ENCODE measurements at places on chromosomes 3 and 15. TPM values are rescaled to one million over a fixed set of nuclear protein-coding genes. Genes with fewer than 3 reads are reported as not detected.

INSYN1 gene
- polyA plus RNA-seq: 0.29 TPM

GRCh38 chr3:135393159-135393558 lies 572.4 kb upstream of the PPP2R3A start:
- DNase-seq: no peak

GJD2 gene
- polyA plus RNA-seq: not detected

PLSCR4 gene
- polyA plus RNA-seq: 8.5 TPM

GRCh38 chr3:47065681-47066080 lies 86.2 kb downstream of the NBEAL2 start:
- DNase-seq: no peak

GRCh38 chr15:71125831-71126450 lies 10.7 kb downstream of the THSD4 start:
- no peak for DNase-seq

- DNase-seq: peak; percentile 62
These were observed 109.8 kb downstream of the PPP2R3A start for GRCh38 chr3:136075218-136075808.

STRIT1 gene
- polyA plus RNA-seq: not detected

GRCh38 chr3:126486360-126486847 lies 10.7 kb upstream of the ZXDC start:
- no peak for DNase-seq

FAM174B gene
- polyA plus RNA-seq: 2.1 TPM

- DNase-seq: no peak
These were observed 24.7 kb upstream of the DUSP7 start for GRCh38 chr3:52080830-52081719.

GRCh38 chr15:37733628-37734027 lies 200.8 kb upstream of the TMCO5A start:
- no peak for DNase-seq

- DNase-seq: no peak
These were observed 383.5 kb upstream of the WNT5A start for GRCh38 chr3:55870594-55870993.

DNA sequence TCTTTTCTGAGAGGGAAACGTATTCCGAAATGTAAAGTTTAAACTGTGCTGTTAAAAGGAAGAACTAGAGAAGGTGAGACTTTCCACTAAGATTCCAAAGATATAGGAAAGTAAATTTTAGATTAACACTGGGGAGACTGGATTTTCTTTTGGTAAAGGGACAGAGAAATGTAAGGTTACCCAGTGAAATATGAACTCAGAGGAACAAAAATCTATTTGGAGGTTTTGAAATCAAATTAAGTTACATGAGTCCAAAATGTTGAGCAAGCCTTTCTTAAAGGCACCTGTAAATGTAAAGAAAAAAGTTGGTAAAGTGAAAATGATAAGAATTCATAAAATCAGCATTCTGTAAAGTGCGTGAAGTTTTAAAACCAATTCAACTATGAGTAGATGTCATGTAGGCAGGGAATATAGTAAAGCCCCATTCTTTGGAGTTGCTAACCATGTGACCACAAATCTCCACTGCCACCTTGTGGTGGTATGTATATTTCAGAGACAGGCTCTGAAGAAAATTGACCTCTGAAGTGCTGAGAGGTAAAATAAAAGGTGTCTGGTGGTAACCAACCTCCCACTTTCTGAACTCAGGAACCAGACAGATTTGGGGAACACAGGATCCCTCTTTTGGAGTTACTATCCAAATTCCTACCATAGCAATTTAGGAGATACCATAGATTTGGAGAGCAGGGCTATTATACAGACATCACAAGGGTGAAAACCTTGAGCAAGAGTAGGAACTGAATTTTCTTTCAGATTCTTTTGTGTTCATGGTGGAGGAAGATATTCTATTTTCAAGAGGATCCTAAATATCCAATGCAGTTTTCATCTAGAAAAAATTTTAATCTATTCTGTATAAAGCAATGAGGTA lies 215.3 kb downstream of the ROBO2 start:
- peak; percentile 37 for DNase-seq

- peak; percentile 16 for DNase-seq
These were observed 66.2 kb downstream of the ETV5 start for GRCh38 chr3:186042521-186043202.

DNA sequence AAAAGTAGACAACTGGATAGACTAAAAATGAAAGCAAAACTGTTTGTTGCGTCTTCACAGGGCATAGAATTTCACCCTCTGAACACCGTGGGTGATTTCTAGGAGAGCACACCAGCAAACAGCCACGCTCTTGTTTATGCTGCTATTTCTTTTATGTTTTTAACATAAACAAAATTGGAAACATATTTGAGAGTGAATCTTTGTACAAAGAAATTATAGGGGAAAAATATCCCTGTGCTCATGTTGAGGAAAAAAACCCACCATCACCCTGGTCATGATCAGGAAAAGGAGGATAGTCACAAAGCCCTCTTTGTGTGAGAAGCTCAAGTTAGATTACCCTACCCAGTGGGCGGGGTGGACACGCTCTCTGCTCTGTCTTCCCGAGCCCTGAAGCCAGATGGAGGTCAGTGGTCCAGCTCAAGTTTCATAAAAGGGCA lies 313.3 kb downstream of the SATB1 start:
- DNase-seq: no peak

DLG1 gene
- 50.0 TPM for polyA plus RNA-seq

- no peak for DNase-seq
These were observed 76.8 kb upstream of the GATA2 start for GRCh38 chr3:128569756-128570155.

DNA sequence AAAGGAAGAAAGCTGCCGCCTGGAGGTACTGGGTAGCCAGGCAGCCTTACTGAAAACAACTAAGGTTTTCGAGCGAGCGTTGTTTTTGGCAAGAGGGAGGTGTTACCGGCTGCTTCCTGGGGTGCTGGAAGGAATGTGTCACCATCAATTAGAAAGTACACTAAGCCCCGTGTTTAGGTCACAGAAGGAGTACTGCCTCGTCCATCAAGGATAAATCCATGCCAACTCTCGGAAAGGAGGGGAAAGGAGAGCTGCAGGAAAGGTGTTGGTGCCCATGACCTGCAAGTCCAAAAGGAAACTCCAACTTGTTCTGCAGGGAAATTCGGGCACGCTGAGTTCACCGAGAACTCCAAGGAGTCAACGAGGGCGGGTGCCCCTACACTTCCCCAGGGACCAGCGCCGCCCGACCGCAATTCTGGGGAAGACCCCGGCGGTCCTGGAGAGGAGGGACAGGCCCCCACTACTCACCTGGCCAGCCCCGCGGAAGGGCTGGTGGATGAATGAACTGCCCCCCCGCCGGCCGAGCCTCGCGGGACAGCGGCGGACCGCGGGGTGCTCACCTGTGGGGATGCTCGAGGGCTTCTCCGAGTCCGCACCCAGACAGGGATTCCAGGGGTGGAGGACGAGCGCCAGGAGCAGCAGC lies 542 bp downstream of the PLOD2 start:
- no peak for DNase-seq

ABHD17C gene
- polyA plus RNA-seq: 30.8 TPM

CD80 gene
- not detected for polyA plus RNA-seq

VILL gene
- 5.3 TPM for polyA plus RNA-seq

RLBP1 gene
- not detected for polyA plus RNA-seq

DNA sequence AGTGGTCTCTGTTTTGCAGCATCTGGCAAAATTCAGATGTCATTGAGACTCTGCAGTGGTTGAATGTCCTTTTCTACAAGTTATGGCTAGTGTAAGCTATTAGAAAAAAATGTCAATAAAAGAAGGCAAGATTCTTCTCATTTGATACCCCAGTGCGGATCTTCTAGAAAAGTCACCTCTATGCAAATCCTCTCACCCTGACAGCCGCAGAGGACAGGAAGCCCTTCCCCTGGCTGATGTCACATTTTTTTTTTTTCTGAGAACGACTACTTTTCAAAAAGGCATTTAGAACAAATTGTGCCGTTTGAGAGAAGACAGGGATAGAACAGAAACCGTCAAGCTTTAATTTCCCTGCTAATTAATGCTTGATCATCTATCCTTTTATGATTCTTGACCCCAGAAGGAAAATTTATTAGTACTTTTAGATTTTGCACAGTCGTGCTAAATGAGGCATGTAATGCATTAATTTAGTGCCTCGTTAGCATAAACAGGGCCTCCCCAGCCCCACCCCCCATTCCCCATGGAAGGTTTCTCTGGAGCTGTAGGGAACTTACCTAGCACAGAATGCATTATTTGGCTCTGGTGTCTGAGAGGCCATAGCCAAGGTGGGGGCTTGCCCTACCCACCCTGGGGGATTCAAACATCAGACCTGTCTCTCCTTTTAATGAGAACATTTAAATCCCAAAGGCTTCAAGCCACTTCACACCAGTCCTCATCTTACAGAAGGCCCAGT lies 183.8 kb downstream of the OPA1 start:
- DNase-seq: no peak

- DNase-seq: no peak
These were observed 1.5 kb upstream of the AMIGO3 start for GRCh38 chr3:49720855-49721595.

DNA sequence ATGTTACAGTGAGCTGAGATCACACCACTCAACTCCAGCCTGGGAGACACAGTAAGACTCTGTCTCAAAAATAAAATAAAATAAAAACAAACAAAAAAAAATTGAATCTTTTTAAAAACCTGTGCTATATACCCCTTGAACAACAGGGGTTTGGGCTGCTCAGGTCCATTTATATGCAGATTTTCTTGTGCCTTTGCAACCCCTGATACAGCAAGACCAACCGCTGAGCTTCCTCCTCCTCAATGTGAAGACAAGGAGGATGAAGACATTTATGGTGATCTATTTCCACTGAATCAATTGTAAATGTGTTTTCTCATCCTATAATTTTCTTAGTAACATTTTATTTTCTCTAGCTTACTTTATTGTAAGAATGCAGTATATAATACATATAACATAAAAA lies 831.0 kb upstream of the ARPP21 start:
- no peak for DNase-seq

GRCh38 chr15:29942548-29942947 lies 120.3 kb upstream of the TJP1 start:
- DNase-seq: no peak

DNA sequence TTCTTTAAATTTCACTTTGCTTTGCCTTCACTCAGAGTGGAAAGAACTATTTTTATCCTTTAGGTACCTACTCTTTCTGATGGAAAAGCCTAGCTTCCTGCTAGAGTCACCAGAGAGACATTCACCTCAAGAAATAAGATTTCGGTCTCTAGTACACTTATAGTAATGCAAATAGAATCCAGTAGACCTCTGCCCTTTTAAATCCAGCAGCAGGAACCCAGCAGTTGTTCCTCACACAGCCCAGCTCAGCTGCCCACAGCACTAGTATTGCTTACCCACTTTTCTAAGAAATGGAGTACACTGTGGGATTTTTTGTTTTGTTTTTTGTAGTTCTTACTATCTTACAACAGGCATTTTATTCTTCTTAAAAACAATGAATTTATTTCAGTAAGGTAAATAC lies 497.0 kb upstream of the CCDC54 start:
- no peak for DNase-seq

GRCh38 chr3:125141596-125142419 lies 70.7 kb downstream of the SLC12A8 start:
- no peak for DNase-seq

DNA sequence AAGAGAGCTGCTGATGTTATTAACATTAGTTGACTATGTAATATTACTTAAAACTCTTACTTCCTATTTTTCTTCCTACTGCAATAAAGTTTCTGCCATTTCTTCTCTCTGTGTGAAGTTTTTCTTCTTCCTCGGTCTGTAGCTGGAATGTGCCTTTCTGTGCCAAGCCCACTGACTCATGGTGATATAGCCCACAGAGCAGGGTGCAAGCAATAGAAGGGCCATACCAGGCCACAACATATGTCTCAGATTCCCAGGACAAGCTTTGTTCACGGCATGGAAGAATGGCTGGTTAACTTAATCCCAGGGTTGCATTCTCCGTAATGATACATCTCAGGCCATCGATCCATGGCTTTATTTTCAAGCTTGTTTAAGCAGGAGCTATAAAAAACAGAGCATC lies 815.3 kb downstream of the TUSC7 start:
- DNase-seq: peak; percentile 26

DNA sequence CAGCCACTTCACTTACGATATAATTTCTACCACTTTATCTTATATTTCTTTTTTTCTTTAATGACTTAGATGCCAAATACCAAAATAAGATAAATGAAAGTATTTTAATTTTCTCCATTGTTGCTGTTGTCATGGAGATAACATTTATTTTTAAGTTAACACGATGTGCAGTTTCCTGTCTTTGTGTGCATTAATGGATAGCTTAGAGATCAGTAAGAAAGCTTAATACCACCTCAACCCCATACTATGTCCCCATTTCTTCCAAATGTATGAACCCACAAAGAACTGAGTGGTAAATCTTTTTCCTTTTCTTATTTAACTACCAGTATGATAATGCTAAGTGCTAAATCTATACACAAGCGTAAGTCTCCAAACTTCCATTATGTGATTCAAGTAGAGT lies 17.1 kb downstream of the PCNP start:
- DNase-seq: no peak

DNA sequence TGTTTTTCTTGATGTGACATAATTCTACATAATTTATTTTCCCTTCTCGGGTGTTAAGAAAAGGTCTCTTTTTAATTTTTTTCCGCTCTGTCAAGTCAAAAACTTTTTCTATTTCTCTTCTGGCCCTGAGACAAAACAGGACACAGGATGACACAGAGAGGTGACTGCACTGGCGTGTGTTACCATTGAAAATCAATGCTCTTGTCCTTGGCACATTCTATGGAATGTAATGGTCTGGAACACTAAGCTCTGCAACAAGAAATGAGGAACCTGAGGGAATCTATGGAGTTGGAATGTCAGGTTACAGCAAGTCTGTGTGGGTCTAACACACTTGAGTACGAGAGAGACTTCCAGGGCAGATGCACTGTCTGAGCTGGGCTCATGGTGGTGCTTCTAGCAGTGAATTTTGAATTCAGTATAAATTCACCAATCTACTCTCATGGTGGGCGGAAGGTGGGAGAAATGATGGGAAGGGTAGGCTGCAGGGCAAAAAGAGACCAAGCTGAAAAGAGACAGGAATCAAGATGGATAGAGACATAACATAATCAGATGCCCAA lies 508.3 kb downstream of the TUSC7 start:
- DNase-seq: no peak

DNA sequence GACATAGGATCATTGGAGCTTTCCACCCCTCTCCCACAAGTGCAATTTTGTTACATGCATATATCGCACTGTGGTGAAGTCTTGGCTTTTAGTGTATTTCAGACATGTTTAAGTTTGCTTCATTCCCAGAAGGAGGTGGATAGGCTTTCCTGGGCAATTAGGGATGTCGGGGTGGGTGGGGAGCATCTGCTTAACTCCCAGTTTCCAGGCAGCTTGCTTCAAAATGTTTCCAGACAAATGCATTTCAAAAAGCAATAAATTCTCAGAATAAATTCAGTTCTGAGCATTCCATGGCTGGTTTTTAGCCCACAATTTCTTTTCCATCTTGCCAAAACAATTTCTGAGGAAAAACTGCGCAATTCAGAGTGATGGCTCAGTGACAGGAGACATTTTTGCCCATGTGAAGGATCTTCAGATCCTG lies 227.7 kb upstream of the ZPLD1 start:
- DNase-seq: no peak

- peak; percentile 36 for DNase-seq
These were observed 238.0 kb upstream of the LRIG1 start for GRCh38 chr3:66738625-66739365.

GRCh38 chr3:32885283-32885901 lies 66.1 kb upstream of the CCR4 start:
- DNase-seq: no peak
